ENCODE measurements at places on chromosomes 1 and 21. TPM values are rescaled to one million over a fixed set of nuclear protein-coding genes. Genes with fewer than 3 reads are reported as not detected.

Gene C1QB
- not detected for total RNA-seq

Gene TRIM58
- total RNA-seq, result not detected

Gene ARHGEF16
- 8.9 TPM for total RNA-seq

Gene RHOC
- total RNA-seq, result 54.3 TPM

Gene PGLYRP3
- total RNA-seq, result not detected

Gene OR2L13
- not detected for total RNA-seq

Gene ETNK2
- total RNA-seq, result 8.3 TPM

Gene RGS2
- total RNA-seq, result 24.2 TPM

Gene LRRN2
- not detected for total RNA-seq

Gene ILDR2
- not detected for total RNA-seq

Gene AK4
- 5.5 TPM for total RNA-seq

Gene FOXO6
- 6.1 TPM for total RNA-seq

Gene GMEB1
- 20.9 TPM for total RNA-seq

Gene C1orf226
- total RNA-seq, result 34.3 TPM

Gene COL6A2
- 15.0 TPM for total RNA-seq

Gene RPS6KA1
- total RNA-seq, result 8.8 TPM

Gene AMY1C
- not detected for total RNA-seq

Gene KCNJ15
- total RNA-seq, result not detected

Gene SPRR2F
- not detected for total RNA-seq

Gene RNU1-3
- 1,908 TPM for total RNA-seq

Gene SIKE1
- total RNA-seq, result 68.3 TPM

Gene B3GALT2
- total RNA-seq, result 0.39 TPM

Gene PTPRC
- not detected for total RNA-seq

Gene DEPDC1
- total RNA-seq, result 70.3 TPM

Gene FAM151A
- not detected for total RNA-seq

Gene IL20
- not detected for total RNA-seq

Gene ASB17
- not detected for total RNA-seq

Gene COL8A2
- total RNA-seq, result 0.24 TPM

Gene AGPAT3
- total RNA-seq, result 68.7 TPM

Gene ZNF697
- total RNA-seq, result 4.8 TPM

Gene NAV1
- 48.2 TPM for total RNA-seq

Gene VASH2
- 4.3 TPM for total RNA-seq

Gene EXOC8
- total RNA-seq, result 13.8 TPM

Gene CD48
- total RNA-seq, result not detected

Gene FCRL1
- not detected for total RNA-seq

Gene C1QTNF12
- 4.4 TPM for total RNA-seq

Gene CFAP74
- total RNA-seq, result not detected

Gene TYW3
- total RNA-seq, result 29.7 TPM

Gene KIAA1614
- 0.94 TPM for total RNA-seq

Gene UTS2
- total RNA-seq, result 31.0 TPM

Gene ECM1
- total RNA-seq, result 55.9 TPM

Gene IL19
- total RNA-seq, result not detected

Gene LHX8
- not detected for total RNA-seq

Gene KCND3
- not detected for total RNA-seq

Gene VAMP3
- total RNA-seq, result 76.2 TPM
